Islet precursor cell (in vitro differentiated cells): ENCODE measurements at places on chromosomes 5 and 9.

- no peak for DNase-seq
These were observed 1.4 kb upstream of the ENC1 start for GRCh38 chr5:74641735-74642542.

DNA sequence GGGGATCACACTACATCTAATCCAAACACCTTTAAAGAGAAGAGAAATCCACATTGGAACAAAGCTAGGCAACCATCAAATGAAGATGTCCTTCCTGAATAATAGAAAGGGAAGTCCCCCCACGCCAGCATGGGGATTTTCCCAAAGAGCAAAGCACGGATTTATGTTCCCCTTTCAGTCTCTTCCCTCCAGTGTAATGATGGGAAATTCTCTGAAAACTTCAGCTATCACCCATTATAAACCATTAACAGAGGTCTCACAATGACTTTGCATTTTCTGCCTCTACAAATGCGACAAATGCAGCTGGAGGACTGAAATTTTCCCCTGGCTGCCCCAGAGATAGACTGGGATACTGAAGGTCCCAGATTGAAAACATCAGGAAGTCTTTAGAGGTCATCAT, 368.7 kb downstream of the EFNA5 start:
- DNase-seq, result no peak

- peak; percentile 14 for DNase-seq
These were observed 31.2 kb upstream of the GALNT10 start for GRCh38 chr5:154159343-154159742.

DNA sequence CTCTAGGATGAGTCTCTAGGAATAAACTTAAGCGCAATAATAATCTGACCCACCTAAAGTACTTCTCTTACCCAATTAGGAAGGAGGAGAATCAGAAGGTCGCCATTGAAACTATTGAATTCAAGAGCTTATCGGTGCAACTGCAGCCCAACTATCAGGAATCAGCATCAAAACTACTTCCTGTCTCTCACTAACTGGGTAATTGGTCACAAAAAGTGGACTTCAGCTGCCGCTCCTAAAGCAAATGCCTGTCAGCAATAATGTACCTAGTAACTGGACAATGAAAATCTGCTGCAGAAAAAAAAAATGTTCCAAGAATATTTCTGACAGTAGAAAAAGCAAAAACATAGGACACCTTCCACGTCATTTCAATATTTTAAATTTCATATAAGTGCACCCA, 3.3 kb downstream of the OR1L8 start:
- no peak for DNase-seq

GRCh38 chr5:83475935-83476814, 4.6 kb downstream of the VCAN start:
- DNase-seq, result no peak

- DNase-seq, result no peak
These were observed 555 bp downstream of the CFAP95 start for GRCh38 chr9:69820955-69821788.

DNA sequence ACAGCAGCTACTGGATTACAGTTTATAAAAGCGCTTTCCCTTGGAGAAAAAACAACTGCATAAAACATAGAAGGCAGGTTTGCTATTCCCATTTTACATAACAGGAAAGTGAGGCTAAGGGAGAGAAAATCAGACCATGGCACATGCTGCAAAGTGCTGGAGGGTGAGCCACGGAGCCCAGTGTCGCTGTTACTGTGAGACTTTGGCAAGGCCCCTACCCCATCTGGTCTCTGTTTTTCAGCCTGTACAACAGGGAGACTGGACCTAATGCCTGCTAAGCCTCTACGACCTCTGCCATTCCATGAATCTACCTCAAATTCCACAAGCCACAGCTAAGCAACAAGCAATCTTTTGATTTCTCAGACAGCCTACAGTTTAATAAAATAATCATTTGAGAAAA, 139.2 kb downstream of the GABBR2 start:
- DNase-seq, result no peak

- DNase-seq, result no peak
These were observed 52.9 kb upstream of the MIER3 start for GRCh38 chr5:57004800-57005199.
